ENCODE measurements at places on chromosomes 3 and 15. TPM values are rescaled to one million over a fixed set of nuclear protein-coding genes. Genes with fewer than 3 reads are reported as not detected.
A peak's percentile ranks its signal among the peaks of the same experiment; 100 is the strongest.

SPG11 gene
- total RNA-seq: 127 TPM

TRIM59 gene
- 39.9 TPM for total RNA-seq

GCHFR gene
- total RNA-seq: 40.9 TPM

HEG1 gene
- 7.4 TPM for total RNA-seq

IGF2BP2 gene
- total RNA-seq: 0.53 TPM

ABCC5 gene
- total RNA-seq: 22.4 TPM

FAM107A gene
- not detected for total RNA-seq

GOLGA6B gene
- total RNA-seq: not detected

MAP1A gene
- total RNA-seq: 1.8 TPM

GRCh38 chr3:31929826-31930502, 51.1 kb downstream of the OSBPL10 start:
- no peak for DNase-seq
- H3K4me3 ChIP-seq: no peak overlapping the region
- H3K27ac ChIP-seq: no peak overlapping the region
- peaks cover 30% of the 10 kb centered on the region for H3K4me1 ChIP-seq
- H3K27me3 ChIP-seq: no peaks in the 10 kb centered on the region

GRCh38 chr15:78440375-78441373, 2.7 kb downstream of the IREB2 start:
- peak overlapping the region; percentile 95 for H3K27ac ChIP-seq
- H3K27me3 ChIP-seq: no peaks in the 10 kb centered on the region
- H3K4me3 ChIP-seq: peak overlapping the region; percentile 88
- peak; percentile 35 for DNase-seq
- peaks cover 72% of the 10 kb centered on the region for H3K4me1 ChIP-seq

GRCh38 chr3:179432021-179432420, 19.2 kb downstream of the GNB4 start:
- H3K36me3 ChIP-seq: no peaks in the 10 kb centered on the region
- DNase-seq: no peak
- no peaks in the 10 kb centered on the region for H3K4me1 ChIP-seq
- no peak overlapping the region for H3K27ac ChIP-seq
- peaks cover 6% of the 10 kb centered on the region for H3K27me3 ChIP-seq

- H3K4me1 ChIP-seq: no peaks in the 10 kb centered on the region
- H3K27me3 ChIP-seq: no peaks in the 10 kb centered on the region
- no peak for DNase-seq
Observed at GRCh38 chr3:173796405-173796804, 398.9 kb downstream of the NLGN1 start.

DNA sequence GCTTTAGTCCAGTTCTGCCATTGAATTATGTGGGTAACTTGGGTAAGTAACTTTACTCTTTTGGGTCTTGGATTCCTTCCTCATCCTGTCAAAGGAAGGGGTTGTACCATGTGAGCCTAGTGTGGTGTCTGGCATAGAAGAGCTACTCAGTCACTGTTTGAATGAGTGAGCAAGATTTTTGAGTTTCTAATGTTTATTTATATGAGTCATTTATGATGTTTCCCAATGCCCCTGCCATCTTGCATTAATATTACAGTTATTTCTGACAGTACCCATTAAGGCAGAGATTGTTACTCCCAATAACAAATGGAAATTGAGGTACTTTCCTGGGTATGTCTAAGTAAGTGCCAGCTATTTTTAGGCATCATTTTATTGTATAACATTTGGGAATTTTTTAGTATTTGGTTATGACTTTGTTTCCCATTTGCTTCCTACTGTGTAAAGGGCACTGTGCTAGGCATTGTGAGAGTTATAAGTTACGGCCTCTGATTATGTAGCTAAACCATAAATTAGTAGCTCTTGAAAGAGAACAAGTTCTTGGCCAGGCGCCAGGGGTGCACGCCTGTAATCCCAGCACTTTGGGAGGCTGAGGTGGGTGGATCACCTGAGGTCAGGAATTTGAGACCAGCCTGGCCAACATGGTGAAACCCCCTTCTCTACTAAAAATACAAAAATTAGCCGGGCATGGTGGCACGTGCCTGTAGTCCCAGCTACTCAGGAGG, 23.5 kb downstream of the NR1D2 start:
- peaks cover 9% of the 10 kb centered on the region for H3K4me1 ChIP-seq
- no peak overlapping the region for H3K4me3 ChIP-seq
- H3K27me3 ChIP-seq: no peaks in the 10 kb centered on the region
- H3K27ac ChIP-seq: no peak overlapping the region
- peaks cover 5% of the 10 kb centered on the region for H3K36me3 ChIP-seq
- no peak for DNase-seq

- H3K4me3 ChIP-seq: peak overlapping the region; percentile 94
- no peak for DNase-seq
- peaks cover 73% of the 10 kb centered on the region for H3K4me1 ChIP-seq
- H3K27me3 ChIP-seq: no peaks in the 10 kb centered on the region
Observed at GRCh38 chr3:23811185-23811527, 5.4 kb downstream of the UBE2E1 start.

DNA sequence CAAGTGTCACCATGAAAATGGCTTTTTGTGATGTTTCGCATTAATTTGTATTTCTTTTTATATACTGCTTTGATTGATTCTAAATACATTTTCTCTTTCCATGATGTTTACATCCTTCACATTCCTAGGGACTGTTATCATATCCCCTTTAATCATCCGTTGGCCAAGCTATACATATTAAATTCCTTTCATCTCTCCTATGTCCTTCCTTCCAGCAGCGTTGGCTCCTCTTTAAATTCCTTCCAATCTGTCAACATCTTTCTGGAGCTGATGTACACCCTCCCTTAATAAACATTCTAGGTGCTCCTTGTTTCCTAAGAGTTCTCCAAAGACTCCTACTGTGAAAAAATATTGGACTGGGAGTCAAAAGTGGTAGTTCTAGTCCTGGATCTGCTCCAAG, 87.8 kb downstream of the IGF2BP2 start:
- H3K36me3 ChIP-seq: no peaks in the 10 kb centered on the region
- peaks cover 5% of the 10 kb centered on the region for H3K4me1 ChIP-seq
- no peak overlapping the region for H3K4me3 ChIP-seq
- peaks cover 10% of the 10 kb centered on the region for H3K27me3 ChIP-seq
- DNase-seq: no peak
- no peak overlapping the region for H3K27ac ChIP-seq

- H3K36me3 ChIP-seq: no peaks in the 10 kb centered on the region
- H3K27me3 ChIP-seq: peaks cover 6% of the 10 kb centered on the region
- H3K4me3 ChIP-seq: no peak overlapping the region
- no peak overlapping the region for H3K27ac ChIP-seq
- DNase-seq: peak; percentile 52
- H3K4me1 ChIP-seq: peaks cover 31% of the 10 kb centered on the region
Observed at GRCh38 chr15:40313531-40314398, 6.0 kb upstream of the PLCB2 start.

- H3K27me3 ChIP-seq: peaks cover 53% of the 10 kb centered on the region
- H3K4me1 ChIP-seq: no peaks in the 10 kb centered on the region
- no peaks in the 10 kb centered on the region for H3K36me3 ChIP-seq
- peak overlapping the region; percentile 52 for H3K27ac ChIP-seq
- H3K4me3 ChIP-seq: no peak overlapping the region
Observed at GRCh38 chr15:60179786-60180391, 175.8 kb downstream of the FOXB1 start.

GRCh38 chr15:38414357-38414756, 39.6 kb upstream of the FAM98B start:
- peaks cover 60% of the 10 kb centered on the region for H3K27me3 ChIP-seq
- H3K36me3 ChIP-seq: no peaks in the 10 kb centered on the region
- DNase-seq: no peak
- H3K27ac ChIP-seq: no peak overlapping the region
- H3K4me1 ChIP-seq: no peaks in the 10 kb centered on the region
- no peak overlapping the region for H3K4me3 ChIP-seq

DNA sequence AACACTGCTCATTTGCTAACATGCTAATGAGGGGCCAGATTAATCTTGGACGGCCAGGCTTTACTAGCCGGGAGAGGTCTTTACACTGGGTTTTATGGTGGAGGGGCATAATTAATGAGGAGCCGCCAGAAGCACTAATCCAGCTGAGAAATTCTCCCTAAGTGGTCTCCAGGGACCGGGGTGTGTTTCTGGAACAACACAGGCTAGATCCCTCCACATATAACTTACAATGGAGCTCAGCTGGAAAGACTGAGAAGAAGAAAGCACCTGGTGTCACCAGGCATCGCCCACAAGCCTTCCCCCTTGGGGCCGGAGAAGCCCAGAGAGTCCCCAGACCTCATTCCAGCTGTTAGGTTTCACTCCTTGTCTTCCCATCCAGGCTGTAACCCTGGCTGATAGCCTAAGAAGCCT, 127.5 kb downstream of the MEGF11 start:
- no peak for DNase-seq
- H3K36me3 ChIP-seq: no peaks in the 10 kb centered on the region
- no peaks in the 10 kb centered on the region for H3K27me3 ChIP-seq
- H3K4me1 ChIP-seq: no peaks in the 10 kb centered on the region
- no peak overlapping the region for H3K4me3 ChIP-seq

GRCh38 chr15:62052713-62053112, 7.5 kb downstream of the VPS13C start:
- DNase-seq: no peak
- peaks cover 9% of the 10 kb centered on the region for H3K36me3 ChIP-seq
- H3K27ac ChIP-seq: no peak overlapping the region
- no peak overlapping the region for H3K4me3 ChIP-seq
- H3K4me1 ChIP-seq: peaks cover 48% of the 10 kb centered on the region

- no peak for DNase-seq
- H3K36me3 ChIP-seq: no peaks in the 10 kb centered on the region
- no peak overlapping the region for H3K4me3 ChIP-seq
- H3K4me1 ChIP-seq: no peaks in the 10 kb centered on the region
- no peak overlapping the region for H3K27ac ChIP-seq
Observed at GRCh38 chr15:37793851-37794250, 140.6 kb upstream of the TMCO5A start.

- no peak overlapping the region for H3K27ac ChIP-seq
- DNase-seq: no peak
- H3K4me3 ChIP-seq: no peak overlapping the region
- H3K36me3 ChIP-seq: no peaks in the 10 kb centered on the region
- H3K27me3 ChIP-seq: peaks cover 46% of the 10 kb centered on the region
Observed at GRCh38 chr15:71686221-71687050, 123.9 kb upstream of the NR2E3 start.

Measured in activated T-cell treated with anti-CD3 and anti-CD28 coated beads, Interleukin-2, amount 50 U/mL, for 72 hours (primary cell).